ENCODE measurements at places on chromosomes 12 and 14. TPM values are rescaled to one million over a fixed set of nuclear protein-coding genes. Genes with fewer than 3 reads are reported as not detected.
A peak's percentile ranks its signal among the peaks of the same experiment; 100 is the strongest.

- H3K4me3 ChIP-seq: peak overlapping the region; percentile 18
- H3K4me1 ChIP-seq: peaks cover 6% of the 10 kb centered on the region
- H3K36me3 ChIP-seq: no peaks in the 10 kb centered on the region
These were observed 69.2 kb downstream of the RASSF3 start for GRCh38 chr12:64679487-64680001.

DNA sequence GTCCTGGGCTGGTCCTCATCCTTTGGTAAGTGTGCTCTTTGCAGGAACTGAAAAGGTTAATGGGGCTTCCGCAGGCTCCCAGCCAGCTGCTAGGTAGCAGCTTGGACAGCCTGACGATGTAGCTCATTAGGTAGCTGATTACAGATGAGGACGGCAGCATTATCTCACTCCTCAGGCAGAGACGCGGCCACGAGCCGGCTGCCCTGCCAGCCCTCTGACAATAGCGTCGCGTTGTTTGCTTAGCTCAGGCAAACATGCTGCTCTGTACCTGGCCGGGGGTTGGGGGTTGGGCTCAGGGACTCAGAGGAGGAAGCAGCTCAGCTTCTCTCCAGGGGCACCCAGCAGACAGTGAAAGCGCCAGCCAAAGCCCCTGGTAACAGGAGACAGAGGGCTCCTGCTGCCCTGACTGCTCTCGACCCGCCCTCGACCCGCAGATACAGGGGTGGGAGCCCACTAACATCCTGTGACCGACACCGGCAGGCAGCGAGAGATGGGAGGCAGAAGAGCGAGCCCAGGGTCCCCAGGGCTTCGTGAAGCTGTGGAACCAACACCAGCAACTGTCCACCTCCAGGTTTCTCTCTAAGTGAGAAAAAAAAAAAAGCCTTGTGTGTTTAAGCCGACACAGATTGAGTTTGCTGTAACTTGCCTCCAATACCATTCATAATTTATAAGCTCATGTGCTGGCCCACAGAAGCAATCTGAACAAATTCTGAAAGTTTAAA is 53.4 kb upstream of the DLK1 start:
- H3K27me3 ChIP-seq: peaks cover 6% of the 10 kb centered on the region
- DNase-seq: no peak
- H3K27ac ChIP-seq: no peak overlapping the region
- peaks cover 14% of the 10 kb centered on the region for H3K4me1 ChIP-seq
- no peak overlapping the region for H3K4me3 ChIP-seq

GRCh38 chr12:10068644-10069043 is 30.1 kb downstream of the CLEC1A start:
- H3K27me3 ChIP-seq: no peaks in the 10 kb centered on the region
- H3K4me1 ChIP-seq: peaks cover 6% of the 10 kb centered on the region
- no peak overlapping the region for H3K4me3 ChIP-seq
- H3K36me3 ChIP-seq: no peaks in the 10 kb centered on the region
- no peak for DNase-seq

GRCh38 chr14:39055786-39056474 is 47.1 kb downstream of the SEC23A start:
- H3K27me3 ChIP-seq: no peaks in the 10 kb centered on the region
- no peak overlapping the region for H3K4me3 ChIP-seq
- no peak overlapping the region for H3K27ac ChIP-seq

GRCh38 chr14:84006643-84007155 is 1523.2 kb upstream of the FLRT2 start:
- no peak for DNase-seq
- H3K27me3 ChIP-seq: no peaks in the 10 kb centered on the region
- H3K4me1 ChIP-seq: no peaks in the 10 kb centered on the region
- H3K27ac ChIP-seq: no peak overlapping the region

The MMP17 gene
- not detected for total RNA-seq

- H3K4me3 ChIP-seq: no peak overlapping the region
- no peak overlapping the region for H3K27ac ChIP-seq
- no peaks in the 10 kb centered on the region for H3K36me3 ChIP-seq
- no peak for DNase-seq
- H3K4me1 ChIP-seq: no peaks in the 10 kb centered on the region
- no peaks in the 10 kb centered on the region for H3K27me3 ChIP-seq
These were observed 154.2 kb downstream of the PLCZ1 start for GRCh38 chr12:18583655-18584054.

- H3K27ac ChIP-seq: peak overlapping the region; percentile 35
- peaks cover 44% of the 10 kb centered on the region for H3K36me3 ChIP-seq
- peaks cover 15% of the 10 kb centered on the region for H3K4me1 ChIP-seq
- peak; percentile 64 for DNase-seq
These were observed 685 bp upstream of the CDH24 start for GRCh38 chr14:23057757-23058653.

DNA sequence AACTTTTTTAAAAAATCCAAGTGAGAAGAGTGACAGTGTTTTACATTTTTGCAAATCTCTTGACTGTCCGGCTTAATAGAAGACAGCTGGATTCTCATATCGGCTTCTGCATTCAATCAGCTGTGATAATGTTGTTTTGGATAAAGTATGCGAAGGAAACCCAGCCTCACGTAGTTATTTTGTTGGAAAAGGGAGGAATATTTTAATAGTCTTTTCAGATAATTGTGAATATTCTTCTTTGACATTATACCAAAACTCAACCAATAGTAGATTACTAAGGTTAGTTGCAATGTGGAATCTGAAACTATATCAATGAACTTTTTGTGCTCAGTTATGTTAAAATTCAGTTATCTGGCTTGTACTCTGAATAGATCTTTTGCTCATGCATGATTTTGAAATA is 276.5 kb downstream of the ZFP36L1 start:
- peaks cover 18% of the 10 kb centered on the region for H3K4me1 ChIP-seq
- no peak overlapping the region for H3K4me3 ChIP-seq
- H3K27ac ChIP-seq: no peak overlapping the region
- no peak for DNase-seq
- no peaks in the 10 kb centered on the region for H3K27me3 ChIP-seq
- H3K36me3 ChIP-seq: no peaks in the 10 kb centered on the region

- H3K27ac ChIP-seq: no peak overlapping the region
- no peak for DNase-seq
- H3K36me3 ChIP-seq: no peaks in the 10 kb centered on the region
These were observed 45.6 kb downstream of the DNAH10 start for GRCh38 chr12:123807670-123808069.

The CCT2 gene
- total RNA-seq: 140 TPM

GRCh38 chr12:106282457-106283097 is 20.0 kb upstream of the TCP11L2 start:
- no peak overlapping the region for H3K4me3 ChIP-seq
- peak; percentile 28 for DNase-seq

DNA sequence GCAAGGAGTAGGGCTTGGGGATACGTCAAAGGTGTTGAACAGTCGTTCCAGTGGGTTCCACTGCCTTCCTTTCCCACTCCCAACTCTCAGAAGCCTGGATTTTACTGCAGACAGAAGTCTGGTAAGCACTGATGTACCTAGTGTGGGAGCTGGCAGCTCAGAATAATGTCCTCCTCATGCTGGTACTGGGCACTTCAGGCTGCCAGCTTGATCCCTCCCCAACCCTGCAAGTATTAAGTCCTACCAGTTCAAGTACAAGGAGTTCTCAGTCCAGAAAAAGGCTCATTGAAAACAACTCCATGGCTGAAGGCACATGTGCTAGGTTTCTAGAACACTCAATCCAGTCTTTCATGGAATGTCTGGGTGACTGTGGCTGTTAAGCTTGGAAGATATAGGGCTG is 304.3 kb downstream of the NUAK1 start:
- H3K27ac ChIP-seq: no peak overlapping the region
- DNase-seq: no peak
- H3K36me3 ChIP-seq: no peaks in the 10 kb centered on the region
- no peaks in the 10 kb centered on the region for H3K27me3 ChIP-seq
- peaks cover 2% of the 10 kb centered on the region for H3K4me1 ChIP-seq

The CLEC4C gene
- not detected for total RNA-seq

GRCh38 chr12:31727192-31727591 is 1.6 kb downstream of the AMN1 start:
- no peaks in the 10 kb centered on the region for H3K36me3 ChIP-seq
- peaks cover 37% of the 10 kb centered on the region for H3K4me1 ChIP-seq
- no peak overlapping the region for H3K4me3 ChIP-seq
- no peak for DNase-seq

The TXNDC16 gene
- 2.8 TPM for total RNA-seq
